Aortic smooth muscle cell (primary cell): ENCODE measurements at places on chromosomes 11 and 22. TPM values are rescaled to one million over a fixed set of nuclear protein-coding genes. Genes with fewer than 3 reads are reported as not detected.

The CLDN5 gene
- total RNA-seq = 7.7 and 17.2 TPM in 2 replicates

The INS gene
- total RNA-seq = not detected in 2 replicates

The APOC3 gene
- total RNA-seq = not detected in 2 replicates

The PYGM gene
- total RNA-seq = 1.3 and 1.4 TPM in 2 replicates

The PVALB gene
- total RNA-seq = not detected in 2 replicates

The TIGD3 gene
- 0.13 TPM in 1 of 2 replicates, not detected in the other for total RNA-seq

The EHF gene
- 0.06 and 0.53 TPM in 2 replicates for total RNA-seq

The DLG2 gene
- 1.8 and 2.6 TPM in 2 replicates for total RNA-seq

The AMOTL1 gene
- 40.8 and 55.1 TPM in 2 replicates for total RNA-seq

The IRAG1 gene
- total RNA-seq = 25.0 and 73.2 TPM in 2 replicates

The GP1BB gene
- total RNA-seq = 1.6 and 2.1 TPM in 2 replicates

The GRAMD1B gene
- 5.0 and 7.9 TPM in 2 replicates for total RNA-seq

The CD3D gene
- total RNA-seq = not detected in 2 replicates

The ENTHD1 gene
- total RNA-seq = not detected in 2 replicates

The MS4A15 gene
- total RNA-seq = not detected in 2 replicates

The KRTAP5-7 gene
- 0.13 TPM in 1 of 2 replicates, not detected in the other for total RNA-seq

The ARCN1 gene
- 185 and 203 TPM in 2 replicates for total RNA-seq

The OR8D4 gene
- total RNA-seq = 0.06 TPM in 1 of 2 replicates, not detected in the other

The EFCAB6 gene
- total RNA-seq = 2.4 and 2.5 TPM in 2 replicates

The ASPHD2 gene
- 1.8 TPM in 2 replicates for total RNA-seq

The C22orf42 gene
- total RNA-seq = not detected in 2 replicates

The KCNJ4 gene
- not detected in 2 replicates for total RNA-seq

The INPP5J gene
- total RNA-seq = under 0.01 and 0.12 TPM in 2 replicates

The YAP1 gene
- 131 and 139 TPM in 2 replicates for total RNA-seq

The DERL3 gene
- total RNA-seq = 0.19 and 0.53 TPM in 2 replicates

The SDHD gene
- total RNA-seq = 146 and 153 TPM in 2 replicates

The MMP12 gene
- not detected in 2 replicates for total RNA-seq

The OR6A2 gene
- total RNA-seq = 0.13 and 0.19 TPM in 2 replicates

The A4GALT gene
- 33.6 and 39.3 TPM in 2 replicates for total RNA-seq

The NPAS4 gene
- total RNA-seq = not detected in 2 replicates

The SMTNL1 gene
- not detected in 2 replicates for total RNA-seq

The MS4A3 gene
- total RNA-seq = not detected in 2 replicates

The CCDC116 gene
- total RNA-seq = 0.19 TPM in 1 of 2 replicates, not detected in the other

The CASP1 gene
- total RNA-seq = 33.2 and 34.4 TPM in 2 replicates

The EFEMP2 gene
- total RNA-seq = 78.6 and 82.4 TPM in 2 replicates

The MAP6 gene
- total RNA-seq = 5.0 and 5.7 TPM in 2 replicates

The SYT9 gene
- 0.06 and 0.13 TPM in 2 replicates for total RNA-seq

The TMPRSS5 gene
- under 0.01 and 0.31 TPM in 2 replicates for total RNA-seq

The C1QTNF4 gene
- total RNA-seq = 0.06 TPM in 1 of 2 replicates, not detected in the other
